ENCODE measurements at places on chromosomes 5 and 9. TPM values are rescaled to one million over a fixed set of nuclear protein-coding genes. Genes with fewer than 3 reads are reported as not detected.

Gene IFNB1
- total RNA-seq: 0.36 TPM

Gene SH3GL2
- not detected for total RNA-seq

Gene PCDHB7
- not detected for total RNA-seq

Gene PCDHGA4
- 0.15 TPM for total RNA-seq

Gene REEP5
- 70.7 TPM for total RNA-seq

Gene CNTNAP3B
- total RNA-seq: not detected

Gene SLC36A2
- total RNA-seq: not detected

Gene UBAP1
- total RNA-seq: 35.9 TPM

Gene RFESD
- 5.1 TPM for total RNA-seq

Gene NR5A1
- total RNA-seq: not detected

Measured in activated CD8-positive, alpha-beta memory T cell treated with anti-CD3 and anti-CD28 coated beads for 36 hours (primary cell).